ENCODE measurements at places on chromosomes 13 and 19.

DNA sequence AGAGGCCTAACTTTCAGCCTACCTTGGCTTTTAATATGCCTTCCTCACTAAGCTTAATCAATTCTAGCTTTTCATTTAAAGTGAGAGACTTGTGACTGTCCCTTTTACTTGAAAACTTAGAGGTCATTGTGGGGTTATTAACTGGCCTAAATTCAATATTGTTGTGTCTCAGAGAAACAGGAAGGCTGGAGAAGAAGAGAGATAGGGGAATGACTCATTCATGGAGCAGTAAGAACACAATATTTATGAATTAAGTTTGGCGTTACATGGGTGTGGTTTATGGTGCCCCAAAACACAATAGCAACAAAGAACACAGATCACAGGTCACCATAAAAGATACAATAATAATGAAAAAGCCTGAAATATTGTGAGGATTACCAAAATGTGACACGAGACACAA lies 612.1 kb downstream of the TBC1D4 start:
- no peak for DNase-seq

GRCh38 chr19:19575411-19575810 lies 37.3 kb downstream of the CILP2 start:
- no peak for DNase-seq

DNA sequence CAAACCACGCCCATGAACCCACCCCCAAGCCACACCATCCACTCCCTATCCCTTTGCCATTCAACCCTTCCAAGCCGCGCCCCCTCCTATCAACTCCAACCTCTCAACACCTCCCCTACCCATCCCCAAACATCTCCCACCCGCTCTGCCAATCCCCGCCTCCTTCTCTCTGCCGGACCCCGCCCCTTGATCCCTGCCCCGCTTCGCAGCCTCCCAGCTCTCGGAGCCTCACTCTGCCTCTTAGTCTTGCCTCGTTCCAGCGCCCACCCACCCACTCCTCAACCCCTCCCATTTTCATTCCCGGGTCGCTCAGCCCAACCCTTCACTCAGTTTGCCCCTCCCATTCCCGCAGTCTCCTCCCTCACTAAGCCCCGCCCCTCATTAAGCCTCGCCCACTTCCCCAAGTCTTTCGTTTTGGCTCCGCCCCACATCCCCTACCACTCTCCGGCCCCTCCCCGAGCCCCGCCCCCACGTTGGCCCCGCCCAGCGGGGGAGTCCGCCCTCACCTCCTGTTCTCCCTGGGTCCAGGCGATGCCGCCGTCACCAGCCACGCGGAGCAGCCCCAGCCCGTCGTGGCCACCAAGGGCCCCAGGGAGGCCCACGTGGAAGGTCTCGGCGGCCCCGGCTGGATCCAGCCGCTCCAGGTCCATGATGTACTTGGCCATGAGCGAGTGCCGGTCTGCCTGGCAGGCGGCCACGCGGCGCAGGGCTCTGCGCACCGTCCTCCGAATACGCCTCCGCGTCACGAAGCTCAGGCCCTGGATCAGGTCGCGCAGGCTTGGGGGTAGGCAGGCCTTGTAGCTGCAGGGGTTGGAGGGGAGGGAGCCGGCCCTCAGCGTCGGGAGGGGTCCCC lies 5.7 kb downstream of the JAK3 start:
- DNase-seq = peak; percentile 80

DNA sequence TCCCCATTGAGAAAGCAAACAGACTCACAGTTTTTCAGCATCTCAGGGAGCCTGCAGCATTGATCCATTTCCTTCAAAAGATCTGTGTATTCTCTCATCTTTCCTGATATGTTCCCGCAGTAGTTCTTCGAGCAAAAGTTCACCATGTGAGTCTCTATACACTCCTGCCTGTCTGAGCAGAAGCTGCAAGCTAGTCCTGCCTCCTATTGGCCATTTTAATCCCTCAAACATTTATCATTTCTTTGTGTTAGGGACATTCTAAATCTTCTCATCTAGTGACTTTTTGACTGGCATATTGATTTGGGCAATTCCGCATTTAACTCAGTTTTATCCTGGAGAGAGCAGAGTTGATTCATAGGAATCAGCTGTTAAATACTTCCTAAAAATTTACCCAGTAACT lies 660.4 kb upstream of the KLF12 start:
- no peak for DNase-seq

- no peak for DNase-seq
Measured at GRCh38 chr19:4445963-4446703, 11.5 kb downstream of the UBXN6 start.

DNA sequence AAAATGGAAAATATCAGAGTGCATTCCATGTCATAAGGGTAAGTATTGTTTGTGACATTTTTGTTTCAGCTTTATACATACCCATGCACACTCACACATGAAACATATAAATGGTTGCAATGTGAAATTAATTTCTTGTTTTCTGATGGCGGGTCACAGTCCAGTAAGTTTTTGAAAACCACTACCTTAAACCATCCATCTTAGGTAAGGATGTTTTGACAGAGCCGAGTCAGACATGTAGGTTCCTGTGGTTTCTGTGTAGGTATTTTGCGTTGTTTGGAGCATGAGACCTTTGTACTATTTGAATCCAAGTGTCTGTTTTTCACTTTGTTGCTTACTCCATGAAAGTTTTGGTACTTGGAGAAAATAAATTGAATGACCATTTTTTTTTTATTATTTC lies 121.7 kb downstream of the B3GLCT start:
- no peak for DNase-seq

- no peak for DNase-seq
Measured at GRCh38 chr13:52779103-52779502, 39.5 kb upstream of the CNMD start.

DNA sequence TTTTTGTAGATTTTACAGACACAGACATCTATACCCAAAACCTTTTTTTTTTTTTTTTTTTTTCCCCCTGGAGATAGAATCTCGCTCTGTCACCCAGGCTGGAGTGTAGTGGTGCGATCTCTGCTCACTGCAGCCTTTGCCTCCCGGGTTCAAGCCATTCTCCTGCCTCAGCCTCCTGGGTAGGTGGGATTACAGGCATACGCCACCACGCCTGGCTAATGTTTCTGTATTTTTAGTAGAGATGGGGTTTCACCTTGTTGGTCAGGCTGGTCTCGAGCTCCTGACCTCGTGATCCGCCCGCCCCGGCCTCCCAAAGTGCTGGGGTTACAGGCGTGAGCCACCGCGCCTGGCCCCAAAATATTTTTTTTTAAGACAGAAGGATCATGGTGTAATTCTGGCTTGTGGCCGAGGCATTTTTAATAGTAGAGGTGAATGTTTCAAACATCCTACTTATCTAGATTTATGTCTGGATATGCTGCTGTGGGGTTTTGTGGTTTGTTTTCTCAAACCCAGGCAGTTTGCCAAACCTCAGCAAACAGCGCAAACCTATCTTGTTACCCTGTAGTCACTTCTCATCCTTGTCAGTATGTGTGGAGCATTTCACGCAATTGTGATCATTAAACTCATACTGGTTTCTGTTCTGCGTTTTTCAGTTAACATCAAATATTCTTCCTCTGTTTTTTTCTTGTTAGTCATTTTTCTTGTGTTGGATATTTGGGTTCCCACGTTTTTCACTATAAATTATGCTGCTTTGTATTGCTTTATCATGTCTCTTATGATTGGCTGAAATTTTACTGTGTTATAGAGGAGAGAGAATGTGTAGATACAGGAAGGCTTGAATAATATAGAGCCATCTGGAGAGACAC lies 36.2 kb upstream of the GARRE1 start:
- DNase-seq = peak; percentile 51

GRCh38 chr19:3357271-3357991 lies 9.0 kb upstream of the NFIC start:
- no peak for DNase-seq

DNA sequence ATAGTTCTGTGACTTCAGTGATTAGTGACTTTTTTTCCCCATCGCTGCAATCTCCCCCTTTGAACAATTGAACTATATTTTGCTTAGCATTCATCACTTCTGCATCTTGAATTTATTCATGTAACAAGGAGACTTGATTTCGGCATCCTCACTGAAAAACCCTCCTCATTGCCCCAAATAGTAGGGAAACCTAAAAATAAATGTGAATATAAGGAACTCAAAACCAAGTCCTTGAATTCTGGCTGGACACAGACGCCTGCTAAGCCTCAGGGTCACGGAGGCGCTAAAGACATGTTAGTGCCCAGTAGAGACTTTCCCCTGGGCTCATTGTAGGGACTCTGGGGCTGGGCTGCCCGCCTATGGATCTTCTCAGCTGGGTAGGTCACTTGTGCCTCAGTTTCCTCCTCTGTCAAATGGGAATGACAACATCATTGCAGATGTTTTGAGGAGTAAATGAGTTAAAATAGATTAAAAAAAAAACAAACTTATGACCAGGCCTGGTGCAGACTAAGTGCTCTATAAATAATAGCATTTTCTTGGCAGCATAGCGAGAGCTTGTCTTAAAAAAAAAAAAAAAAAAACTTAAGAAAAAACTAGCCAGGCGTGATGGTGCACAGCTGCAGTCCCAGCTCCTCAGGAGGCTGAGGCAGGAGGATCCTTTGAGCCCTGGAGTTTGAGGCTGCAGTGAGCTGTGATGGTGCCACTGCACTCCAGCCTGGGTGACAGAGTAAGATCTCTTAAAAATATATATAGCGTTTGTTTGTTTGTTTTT lies 1.8 kb upstream of the ADGRE5 start:
- no peak for DNase-seq

GRCh38 chr13:39684531-39685137 lies 29.2 kb downstream of the COG6 start:
- no peak for DNase-seq

- no peak for DNase-seq
Measured at GRCh38 chr13:73281746-73282145, 222.9 kb downstream of the KLF5 start.

DNA sequence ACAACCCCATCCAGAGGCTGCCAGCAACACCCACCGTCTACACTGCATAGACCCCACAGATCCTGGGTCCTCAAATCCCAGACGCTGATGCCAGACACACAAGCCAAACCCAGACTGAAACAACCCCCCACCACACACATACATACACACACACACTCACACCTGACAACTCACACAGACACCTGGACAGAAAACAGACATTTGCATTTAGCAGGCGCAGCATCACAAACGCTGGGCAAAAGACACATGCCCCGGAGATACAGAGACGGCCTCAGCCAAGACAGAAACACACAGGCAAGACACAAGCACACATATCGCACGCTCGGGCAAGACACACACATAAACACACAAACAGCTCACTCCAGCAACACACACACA lies 1.3 kb downstream of the BBC3 start:
- DNase-seq = no peak

GRCh38 chr13:110266431-110266809 lies 40.5 kb downstream of the COL4A1 start:
- DNase-seq = no peak

Measured in stimulated activated CD4-positive, alpha-beta T cell treated with anti-CD3 and anti-CD28 coated beads, Interleukin-2, amount 100 ng/mL, for 48 hours (primary cell).